ENCODE measurements at places on chromosomes 12 and 14. TPM values are rescaled to one million over a fixed set of nuclear protein-coding genes. Genes with fewer than 3 reads are reported as not detected.

- no peak for DNase-seq
Observed at GRCh38 chr14:60658211-60658690, 9.0 kb upstream of the SIX1 start.

- peak; percentile 100 for DNase-seq
Observed at GRCh38 chr14:71143381-71144290, 236.4 kb downstream of the PCNX1 start.

LRP1 gene
- 12.5 TPM for total RNA-seq

GRCh38 chr12:109892748-109893147, 7.3 kb upstream of the TCHP start:
- no peak for DNase-seq

DNA sequence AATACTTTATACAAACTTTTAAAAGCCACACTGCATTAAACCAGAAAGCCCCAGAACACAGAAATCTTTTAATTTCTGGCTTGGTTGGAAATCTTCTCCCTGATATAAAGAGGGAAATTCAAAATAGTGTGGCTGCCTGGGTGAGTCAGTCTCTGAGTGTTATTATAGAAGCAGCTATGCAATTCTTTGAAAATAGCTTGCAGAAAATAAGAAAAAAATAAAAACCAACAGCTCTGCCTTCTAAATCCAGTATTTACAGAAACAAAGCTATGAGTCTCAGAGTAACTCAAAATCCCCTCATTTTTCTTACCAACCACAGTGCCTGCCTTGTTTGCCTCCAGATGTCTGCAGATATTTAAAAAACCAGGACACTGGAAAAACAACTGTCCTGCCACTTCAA, 68.6 kb upstream of the FERMT2 start:
- DNase-seq = no peak

- DNase-seq = no peak
Observed at GRCh38 chr12:94831081-94831751, 172.3 kb downstream of the NDUFA12 start.

GRCh38 chr14:95472819-95473251, 43.6 kb downstream of the SYNE3 start:
- no peak for DNase-seq

BEGAIN gene
- 0.35 TPM for total RNA-seq

- peak; percentile 11 for DNase-seq
Observed at GRCh38 chr14:80364274-80364673, 153.0 kb upstream of the DIO2 start.

MYH6 gene
- not detected for total RNA-seq

GRCh38 chr12:124398578-124399227, 103.8 kb downstream of the RFLNA start:
- DNase-seq = no peak

GRCh38 chr12:123388951-123389559, 5.1 kb downstream of the KMT5A start:
- DNase-seq = no peak

- peak; percentile 37 for DNase-seq
Observed at GRCh38 chr12:89731089-89731488, 22.5 kb upstream of the ATP2B1 start.

MYF6 gene
- not detected for total RNA-seq

DCN gene
- total RNA-seq = not detected

DNA sequence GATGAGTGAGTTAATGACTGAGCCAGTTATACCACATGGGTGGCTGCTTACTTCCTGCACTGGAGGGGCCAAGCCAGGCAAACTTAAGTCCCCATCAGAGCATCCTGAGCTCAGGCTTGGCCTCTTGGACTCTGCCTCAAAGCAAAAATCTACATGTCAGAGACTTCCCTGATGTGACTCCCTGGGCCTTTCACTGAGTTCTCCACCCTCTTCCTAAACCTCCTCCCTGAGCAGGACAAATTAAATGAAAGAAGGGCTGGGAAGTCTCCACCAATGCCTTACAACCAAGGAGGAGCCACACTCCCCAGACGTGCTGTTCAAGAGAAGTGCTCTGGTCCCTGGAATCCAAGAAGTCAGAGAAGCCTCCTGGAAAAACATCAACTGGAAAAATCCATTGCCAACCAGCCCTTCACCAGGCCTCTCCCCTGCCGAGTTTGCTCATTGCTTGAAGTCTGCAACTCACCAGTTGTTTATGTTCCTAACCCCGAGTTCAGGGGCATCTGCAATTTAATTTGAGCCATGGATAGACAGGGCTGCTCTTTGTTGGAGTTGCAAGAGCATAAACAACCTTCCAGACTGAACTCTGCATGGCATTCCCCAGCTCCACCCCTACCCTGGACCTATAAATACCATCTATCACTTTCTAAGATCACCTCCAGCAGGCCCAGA, 160.5 kb downstream of the ANO2 start:
- DNase-seq = no peak

DNA sequence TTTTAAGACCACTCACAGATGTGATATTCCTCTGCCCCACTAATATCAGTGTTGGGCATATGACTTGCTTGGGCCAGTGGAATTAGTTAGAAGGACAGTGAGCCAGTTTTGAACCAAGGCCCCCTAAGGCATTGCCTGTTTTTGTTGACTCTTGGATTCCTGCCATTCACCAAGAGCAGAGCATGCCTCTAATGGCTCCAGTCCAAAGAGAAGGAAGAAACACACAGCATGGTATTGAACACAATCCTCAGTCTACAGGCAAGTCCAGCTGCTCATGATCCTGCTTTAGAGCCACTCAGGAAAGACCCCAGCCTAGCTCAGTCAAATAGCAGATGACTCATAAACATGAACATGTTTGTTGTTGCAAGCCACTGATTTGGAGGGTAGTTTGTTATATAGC, 1201.5 kb downstream of the BCL11B start:
- DNase-seq = no peak

GRCh38 chr14:55354500-55354899, 57.1 kb downstream of the ATG14 start:
- DNase-seq = peak; percentile 30

DNA sequence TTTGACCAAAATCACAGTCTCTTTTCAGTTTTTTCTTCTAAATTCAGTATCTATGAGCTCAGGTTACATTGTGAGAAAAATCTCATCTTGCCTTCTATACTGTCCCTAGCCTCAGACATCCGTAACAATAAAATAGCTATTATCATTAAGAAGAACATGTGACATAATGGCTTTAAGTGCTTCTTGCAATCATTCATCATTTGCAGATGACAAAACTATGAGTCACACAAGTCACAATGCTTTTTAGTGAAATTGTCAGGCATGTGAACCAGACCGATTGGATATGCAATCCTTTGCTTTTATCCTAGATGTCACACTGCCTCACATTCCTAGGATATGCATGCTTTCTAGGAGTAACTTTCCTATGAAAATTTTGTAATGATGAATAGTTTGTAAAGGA, 313.1 kb downstream of the SLC6A15 start:
- peak; percentile 68 for DNase-seq

- DNase-seq = peak; percentile 10
Observed at GRCh38 chr12:54723379-54724256, 75.5 kb upstream of the DCD start.

All from HT1080 (cell line).